Occipital lobe (tissue), 3 donors: ENCODE measurements at places on chromosomes 6 and 20.

DNA sequence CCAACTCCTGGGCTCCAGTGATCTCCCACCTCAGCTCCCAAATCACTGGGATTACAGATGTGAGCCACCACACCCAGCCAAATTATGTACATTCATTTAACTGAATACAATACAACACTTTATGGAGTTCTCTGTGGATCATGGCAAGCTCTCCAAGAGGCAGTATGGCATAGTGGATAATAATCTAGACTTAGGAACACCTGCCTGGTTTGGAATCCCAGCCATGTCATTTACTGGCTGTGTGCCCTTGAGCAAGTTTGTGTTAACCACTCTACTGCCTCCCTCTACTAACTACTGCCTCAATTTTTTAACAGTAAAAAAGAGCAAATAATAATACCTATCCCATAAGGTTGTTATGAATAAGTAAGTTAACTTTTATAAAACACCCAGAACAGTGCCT, 1.9 kb upstream of the ETV7 start:
- no peak for DNase-seq

GRCh38 chr6:43935921-43936439, 166.0 kb downstream of the VEGFA start:
- no peak for DNase-seq

DNA sequence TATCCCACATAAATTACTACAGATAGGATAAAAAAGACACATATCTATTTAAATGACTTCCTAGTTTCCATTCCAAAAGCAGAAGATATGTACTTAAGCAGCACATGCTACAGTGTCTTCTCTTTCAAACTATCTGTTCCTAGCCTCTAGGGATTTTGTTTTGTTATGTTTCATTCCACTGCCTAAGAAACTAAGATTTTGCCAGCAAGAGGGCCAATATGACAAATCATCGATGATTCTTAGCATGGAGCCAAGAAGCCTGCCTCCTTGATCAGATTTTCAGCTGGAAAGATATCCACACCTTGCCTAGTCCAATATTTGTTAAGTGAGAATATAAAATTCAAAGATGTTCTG, 7.0 kb downstream of the SNX5 start:
- no peak for DNase-seq

DNA sequence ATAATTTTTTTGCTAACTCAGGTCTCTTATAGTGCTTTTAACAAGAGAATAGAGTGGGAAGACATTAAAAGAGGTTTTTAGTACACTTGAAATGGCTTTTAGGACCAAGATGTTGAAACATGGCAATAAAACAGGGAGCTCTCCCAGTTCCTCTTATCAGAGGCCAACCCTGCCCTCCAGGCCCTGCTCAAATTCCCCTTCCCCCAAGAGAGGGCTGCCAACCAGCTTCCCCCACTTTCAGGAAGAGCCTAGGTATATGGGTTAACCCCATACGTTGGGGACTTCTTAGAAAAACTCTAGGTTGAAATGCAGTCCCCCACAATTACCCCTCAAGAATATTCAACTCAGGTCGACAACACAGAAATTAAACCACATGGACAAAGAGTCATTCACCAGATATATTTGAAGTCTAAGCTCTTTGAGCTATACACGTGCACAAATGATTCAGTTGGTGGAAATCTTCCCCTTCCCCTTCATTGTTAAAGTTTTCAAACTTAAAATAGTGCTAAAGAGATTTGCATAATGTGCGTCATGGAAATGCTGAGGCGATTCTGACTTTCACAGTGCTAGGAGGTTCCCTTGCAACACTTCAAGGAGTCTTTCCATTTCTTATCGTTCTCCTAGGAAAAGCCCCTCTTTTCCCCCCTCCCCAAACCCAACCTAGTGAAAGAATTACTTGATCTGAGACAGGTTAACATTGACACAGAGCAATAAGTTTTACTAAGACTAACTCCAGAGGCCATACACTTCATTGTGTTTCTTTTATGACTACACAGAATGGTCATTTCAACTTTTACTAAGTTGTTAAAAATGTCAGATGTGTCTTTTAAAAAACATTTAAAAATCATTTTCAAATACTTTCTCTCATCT, 49.8 kb upstream of the ENPP5 start:
- no peak for DNase-seq

- DNase-seq, result no peak
These were observed 557.7 kb upstream of the NRSN1 start for GRCh38 chr6:23568292-23568691.

- no peak for DNase-seq
These were observed 7.1 kb downstream of the PLEKHG1 start for GRCh38 chr6:150606647-150607328.

DNA sequence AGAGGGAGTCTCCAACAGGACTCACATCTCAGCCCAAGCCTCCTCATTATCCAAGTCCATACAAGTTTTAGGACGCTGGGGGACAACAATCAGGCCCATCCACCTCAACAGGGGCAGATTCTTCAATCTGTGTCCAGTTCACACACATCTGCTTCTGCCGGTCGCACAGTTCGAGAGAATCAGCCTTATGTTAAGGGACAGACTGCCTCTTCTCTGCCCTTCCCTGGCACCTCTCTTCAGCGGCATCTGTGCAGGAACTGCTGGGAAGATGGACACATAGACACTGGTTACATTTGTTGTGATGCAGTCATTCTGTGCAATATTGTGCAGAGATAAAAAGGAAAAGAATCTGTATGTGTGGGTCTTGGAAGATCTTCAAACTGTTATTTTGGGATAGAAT, 21.0 kb downstream of the ULBP1 start:
- no peak for DNase-seq

- DNase-seq, result no peak
These were observed 38.7 kb downstream of the CNKSR3 start for GRCh38 chr6:154471609-154472362.

- no peak for DNase-seq
These were observed 3.4 kb upstream of the MICAL1 start for GRCh38 chr6:109458774-109459531.

GRCh38 chr6:39104528-39104927, 10.5 kb downstream of the SAYSD1 start:
- no peak for DNase-seq

DNA sequence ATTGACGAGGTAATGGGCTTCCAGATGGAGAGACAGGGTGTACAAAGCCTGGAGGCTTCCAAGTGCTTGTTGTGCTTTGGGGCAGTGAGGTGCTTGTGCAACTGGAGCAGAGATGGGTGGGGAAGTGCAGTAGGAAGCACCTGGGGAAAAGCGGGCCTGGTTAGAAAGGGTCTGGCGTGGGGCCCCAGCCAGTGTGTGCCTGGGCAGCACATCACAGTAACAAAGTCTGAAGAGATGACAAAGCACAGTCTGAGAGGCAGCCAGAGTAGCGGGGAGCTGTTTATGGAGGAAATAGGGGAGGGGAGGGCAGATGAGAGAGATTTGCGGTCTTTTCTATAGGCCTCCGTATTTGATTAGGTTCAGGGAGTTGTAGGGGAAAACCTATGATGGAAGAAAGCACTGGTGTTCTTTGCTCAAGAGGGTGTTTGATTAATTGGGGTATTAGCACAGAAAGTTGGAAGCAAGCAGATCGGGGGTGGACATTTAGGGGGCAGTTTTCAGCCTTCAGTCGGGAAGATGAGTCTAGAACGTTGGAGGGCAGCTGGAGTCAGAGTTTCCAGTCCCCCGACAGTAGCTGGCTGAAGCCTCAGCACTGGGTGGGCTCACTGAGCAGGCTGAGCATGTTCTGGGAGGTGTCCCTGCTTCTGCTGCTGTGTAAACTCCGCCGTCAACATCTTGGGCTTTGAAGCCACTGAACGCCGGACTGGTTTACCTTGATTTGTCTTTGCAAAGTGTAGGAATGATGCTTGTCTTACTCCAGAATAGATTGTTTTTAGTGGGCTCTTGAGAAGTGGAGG, 15.5 kb upstream of the MROH8 start:
- DNase-seq, result no peak

GRCh38 chr6:169173532-169174268, 79.9 kb downstream of the THBS2 start:
- DNase-seq, result no peak

DNA sequence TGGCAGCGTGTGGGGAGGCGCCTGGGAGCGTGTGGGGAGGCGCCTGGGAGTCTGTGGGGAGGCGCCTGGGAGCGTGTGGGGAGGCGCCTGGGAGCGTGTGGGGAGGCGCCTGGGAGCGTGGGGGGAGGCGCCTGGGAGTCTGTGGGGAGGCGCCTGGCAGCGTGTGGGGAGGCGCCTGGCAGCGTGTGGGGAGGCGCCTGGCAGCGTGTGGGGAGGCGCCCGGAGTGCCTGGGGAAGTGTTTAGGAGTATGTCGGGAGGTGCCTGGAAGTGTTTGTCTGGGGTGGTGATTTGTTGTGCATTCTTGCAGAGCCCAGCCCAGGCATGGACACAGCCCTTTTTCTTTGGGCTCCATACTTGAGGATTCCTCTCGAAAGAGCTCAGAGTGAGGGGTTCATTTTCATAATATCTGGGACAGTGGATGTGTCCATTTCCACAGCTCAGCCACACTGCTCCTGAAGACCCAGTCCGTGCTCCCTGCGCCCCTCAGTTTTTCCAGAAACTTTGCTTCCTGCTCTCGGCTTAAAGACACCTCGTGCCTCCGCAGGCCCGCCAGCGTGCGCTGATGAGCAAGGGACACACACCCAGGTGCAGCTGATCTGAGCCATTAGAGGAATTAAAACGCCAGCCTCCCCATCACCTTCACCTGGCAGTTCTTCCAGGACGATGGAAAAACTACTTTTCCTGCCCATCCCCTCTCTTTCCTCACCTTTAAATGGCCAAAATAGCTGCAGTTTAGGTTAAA, 172.2 kb upstream of the THBS2 start:
- no peak for DNase-seq

DNA sequence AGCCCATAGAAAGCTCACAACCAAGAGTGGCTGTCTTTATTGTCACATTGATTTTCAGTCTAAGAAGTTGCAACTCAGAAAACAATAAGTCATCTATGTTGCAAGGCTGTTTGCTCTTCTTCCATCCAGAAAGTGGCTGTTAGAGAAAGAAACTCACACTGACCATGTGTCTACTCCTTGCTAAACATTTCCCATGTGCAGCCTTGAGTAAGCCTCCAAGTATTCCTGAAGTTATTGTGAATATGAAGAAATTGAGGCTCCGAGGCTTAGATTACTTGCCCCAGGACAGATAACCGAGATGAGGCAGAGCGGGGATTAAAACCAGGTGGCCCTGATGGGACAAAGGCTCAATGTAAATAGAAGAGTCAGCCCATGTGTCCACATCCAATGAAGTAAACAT, 105.0 kb downstream of the SPTLC3 start:
- DNase-seq, result no peak

DNA sequence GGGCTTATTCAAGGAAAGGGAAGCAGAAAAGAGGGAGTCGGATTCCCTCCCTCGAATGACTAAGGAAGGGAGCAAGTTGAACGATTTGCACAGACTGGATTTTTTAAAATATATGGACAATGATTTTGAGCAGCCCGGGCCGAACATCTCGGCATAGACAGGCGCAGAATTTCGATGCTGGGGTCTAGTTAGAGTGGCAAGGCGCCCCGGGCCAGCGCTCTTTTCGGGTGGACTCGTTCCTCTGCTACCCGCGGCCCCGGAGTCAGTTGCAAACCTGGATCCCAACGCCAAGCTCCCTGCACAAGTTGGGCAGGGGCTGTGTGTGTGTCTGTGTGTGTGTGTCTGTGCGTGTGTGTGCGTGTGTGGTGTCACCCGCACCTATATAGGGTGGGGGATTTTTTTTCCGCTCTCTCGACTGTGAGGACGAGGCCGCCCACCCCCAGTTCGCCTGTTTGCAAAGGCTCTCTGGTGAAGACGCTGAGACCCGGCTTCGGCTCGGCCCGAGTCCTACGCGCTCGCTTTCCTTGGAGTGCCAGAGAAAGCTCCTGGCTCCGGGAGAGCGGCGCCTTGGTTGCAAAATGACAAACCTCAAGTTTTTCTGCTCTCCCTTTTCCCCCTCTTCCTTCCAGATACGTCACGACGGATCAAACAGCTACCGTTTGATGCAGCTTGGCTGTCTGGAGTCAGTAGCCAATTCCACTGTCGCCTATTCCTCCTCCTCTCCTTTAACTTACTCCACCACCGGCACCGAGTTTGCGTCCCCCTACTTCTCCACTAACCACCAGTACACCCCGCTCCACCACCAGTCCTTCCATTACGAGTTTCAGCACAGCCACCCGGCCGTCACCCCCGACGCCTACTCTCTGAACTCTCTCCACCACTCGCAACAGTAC, 1.4 kb downstream of the TFAP2D start:
- DNase-seq, result no peak

DNA sequence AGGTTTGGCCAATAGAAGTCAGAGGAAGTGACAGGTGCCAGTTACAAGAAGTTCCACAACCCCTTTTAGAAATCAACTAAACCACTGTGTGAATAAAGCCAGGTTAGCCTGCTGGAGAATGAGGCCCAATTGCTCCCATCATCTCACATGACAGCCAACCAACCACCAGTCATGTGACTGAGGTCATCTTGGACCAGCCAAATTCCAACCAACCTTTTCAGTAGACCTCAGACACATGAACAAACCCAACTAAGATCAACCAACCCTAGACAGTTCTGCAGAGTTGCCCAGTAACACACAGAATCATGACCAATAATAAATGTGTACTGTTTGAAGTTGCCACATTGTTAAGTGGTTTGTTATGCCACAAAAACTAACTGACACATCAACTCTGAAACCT, 44.6 kb upstream of the GGTLC1 start:
- DNase-seq, result no peak

DNA sequence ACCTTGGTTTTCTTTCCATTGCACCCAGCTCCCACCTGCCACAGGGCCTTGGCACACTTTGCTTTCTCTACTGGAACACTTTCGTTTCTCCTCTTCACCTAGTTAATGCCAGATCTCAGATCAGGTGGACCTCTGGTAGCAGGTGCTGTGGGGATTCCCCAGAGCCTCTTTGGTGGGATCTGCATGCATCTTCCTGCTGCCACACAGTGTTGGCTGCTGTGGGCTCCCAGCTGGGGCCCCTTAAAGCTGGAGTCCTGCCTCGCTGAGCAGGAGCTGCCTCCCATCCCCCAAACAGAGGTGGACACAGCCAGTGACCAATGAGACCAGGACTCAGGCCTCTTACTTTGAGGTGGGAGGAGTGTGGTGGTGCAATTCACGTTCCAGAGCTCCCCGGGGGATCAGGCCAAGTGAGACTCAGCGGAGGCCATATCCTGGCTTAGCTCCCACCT, 28.4 kb downstream of the CEBPB start:
- DNase-seq, result no peak

DNA sequence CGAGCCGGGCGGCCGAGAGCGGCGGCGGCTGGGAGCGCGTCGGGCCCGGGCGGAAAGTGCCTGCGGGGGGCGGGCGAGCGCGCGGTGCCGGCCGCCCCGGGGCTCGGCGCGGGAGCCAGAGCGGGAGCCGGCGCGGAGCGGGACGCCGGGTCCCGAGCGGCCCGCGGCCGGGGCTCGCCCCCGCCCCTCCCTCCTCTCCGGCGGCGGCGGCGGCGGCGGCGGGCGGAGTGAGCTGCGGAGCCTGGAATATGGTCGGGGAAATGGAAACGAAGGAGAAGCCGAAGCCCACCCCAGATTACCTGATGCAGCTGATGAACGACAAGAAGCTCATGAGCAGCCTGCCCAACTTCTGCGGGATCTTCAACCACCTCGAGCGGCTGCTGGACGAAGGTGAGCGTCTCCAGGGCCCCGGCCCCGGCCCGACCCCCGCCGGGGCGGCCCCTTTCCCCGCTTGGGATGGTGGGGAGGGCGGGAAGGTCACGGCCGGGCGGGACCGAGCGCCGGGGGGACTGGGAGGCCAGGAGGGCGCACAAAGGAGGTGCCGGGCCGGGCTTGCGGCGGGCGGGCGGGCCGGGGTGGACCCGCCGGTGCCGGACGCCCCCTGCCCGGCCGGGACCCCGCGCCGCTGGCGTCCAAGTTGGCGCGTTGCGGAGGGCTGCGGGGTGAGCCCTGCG, 565 bp downstream of the QKI start:
- DNase-seq, result no peak
